ENCODE measurements at places on chromosomes 7 and 10.

DNA sequence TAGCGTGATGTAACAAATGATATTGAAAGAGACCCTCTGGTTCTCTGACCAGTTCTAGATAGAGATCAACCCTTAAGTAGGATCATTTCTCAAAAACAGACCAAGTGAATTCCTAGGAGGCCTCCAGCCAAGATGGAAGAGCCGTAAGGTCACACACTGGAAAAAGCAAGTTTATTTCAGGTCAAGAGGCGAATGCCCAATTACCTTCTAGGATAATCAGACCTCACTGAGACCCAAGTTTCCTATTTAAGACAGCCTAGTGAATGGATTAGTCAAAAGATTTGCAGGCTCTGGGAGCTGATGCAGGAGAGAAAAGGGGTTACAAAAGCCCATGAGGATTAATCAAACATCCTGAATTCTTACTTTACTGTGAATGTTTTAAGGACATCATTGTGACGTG is 486.1 kb upstream of the NRP1 start:
- no peak for DNase-seq

- no peak for DNase-seq
These were observed 503.4 kb downstream of the PARD3 start for GRCh38 chr10:34311679-34312078.

DNA sequence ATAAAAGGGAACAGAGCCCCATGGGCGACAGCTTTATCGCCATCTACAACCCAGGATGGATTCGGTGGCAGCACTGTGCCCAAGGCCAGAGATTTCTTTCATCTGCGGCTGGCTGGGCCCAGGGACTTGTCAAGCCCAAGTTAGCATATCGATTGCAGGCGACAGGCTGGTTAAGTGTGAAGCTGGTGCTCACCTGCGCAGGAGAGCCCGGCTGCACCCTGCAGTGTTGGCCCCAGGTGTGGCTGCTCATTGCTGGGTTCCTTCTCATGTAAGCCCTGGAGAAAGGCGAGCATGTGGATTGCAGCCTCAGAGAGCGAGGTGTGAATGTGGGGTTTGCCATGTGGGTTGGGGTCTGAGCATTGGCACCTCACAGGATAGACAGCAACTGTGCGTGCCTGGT is 40.6 kb upstream of the LRRC4 start:
- no peak for DNase-seq

- no peak for DNase-seq
These were observed 64.5 kb downstream of the CHST15 start for GRCh38 chr10:124028700-124029480.

- DNase-seq: no peak
These were observed 463.6 kb downstream of the PLXNA4 start for GRCh38 chr7:132112657-132113056.

GRCh38 chr10:921471-922414 is 9.8 kb downstream of the LARP4B start:
- no peak for DNase-seq

- DNase-seq: no peak
These were observed 22.2 kb downstream of the TAS2R41 start for GRCh38 chr7:143499743-143500348.
